Esophagus mucosa (tissue), 1 donor: ENCODE measurements at places on chromosomes 1 and 21. TPM values are rescaled to one million over a fixed set of nuclear protein-coding genes. Genes with fewer than 3 reads are reported as not detected.

- ATAC-seq = no peak
These were observed 25.7 kb downstream of the CNST start for GRCh38 chr1:246591958-246592357.

- ATAC-seq = no peak
These were observed 55.3 kb downstream of the PBX1 start for GRCh38 chr1:164614316-164614715.

DNA sequence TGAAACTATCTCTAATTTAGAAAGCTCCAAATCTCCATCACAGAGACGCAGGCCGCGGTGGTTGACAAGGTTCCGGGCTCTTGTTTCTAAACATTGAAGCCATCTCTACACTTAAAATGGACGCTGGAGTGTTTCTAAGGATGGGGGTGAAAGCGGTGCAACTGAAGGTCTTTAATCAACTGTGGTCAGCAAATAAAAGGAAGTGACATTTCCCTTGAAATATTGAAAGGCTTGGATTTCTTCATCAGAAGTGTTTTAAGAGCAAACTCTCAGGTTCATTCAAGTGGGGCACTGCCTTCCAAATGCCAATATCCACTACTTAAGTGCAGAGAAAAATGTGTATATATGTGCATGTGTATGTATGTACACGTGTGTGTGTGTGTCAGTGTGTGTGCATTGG lies 117.3 kb downstream of the KAZN start:
- ATAC-seq = no peak

- no peak for ATAC-seq
These were observed 177.3 kb upstream of the TMEM51 start for GRCh38 chr1:14976256-14976655.

DNA sequence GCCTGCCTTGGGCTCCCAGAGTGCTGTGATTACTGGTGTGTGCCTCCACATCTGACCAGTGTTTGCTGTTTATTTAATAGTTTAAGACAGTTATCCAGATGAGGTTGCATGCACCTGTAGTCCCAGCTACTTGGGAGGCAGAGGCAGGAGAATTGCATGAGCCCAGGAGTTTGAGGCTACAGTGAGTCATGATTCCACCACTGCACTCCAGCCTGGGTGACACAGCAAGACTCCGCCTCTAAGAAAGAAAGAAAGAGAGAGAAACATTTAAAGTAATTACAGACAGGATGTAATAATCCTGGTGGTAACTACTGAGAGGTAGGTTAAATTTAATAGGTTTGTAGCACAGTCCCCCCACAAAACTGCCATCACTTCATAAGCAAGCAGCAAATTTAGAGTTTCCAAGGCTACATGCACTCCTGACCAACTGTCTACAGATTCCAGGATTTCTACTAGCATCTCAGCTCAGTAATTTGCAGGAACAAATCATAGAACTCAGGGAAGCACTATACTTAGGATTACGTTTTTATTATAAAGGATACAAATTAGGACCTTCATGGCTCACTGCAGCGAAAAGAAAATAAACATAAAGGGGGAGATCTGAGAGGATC lies 89.6 kb downstream of the PKN2 start:
- ATAC-seq = peak; percentile 69

DNA sequence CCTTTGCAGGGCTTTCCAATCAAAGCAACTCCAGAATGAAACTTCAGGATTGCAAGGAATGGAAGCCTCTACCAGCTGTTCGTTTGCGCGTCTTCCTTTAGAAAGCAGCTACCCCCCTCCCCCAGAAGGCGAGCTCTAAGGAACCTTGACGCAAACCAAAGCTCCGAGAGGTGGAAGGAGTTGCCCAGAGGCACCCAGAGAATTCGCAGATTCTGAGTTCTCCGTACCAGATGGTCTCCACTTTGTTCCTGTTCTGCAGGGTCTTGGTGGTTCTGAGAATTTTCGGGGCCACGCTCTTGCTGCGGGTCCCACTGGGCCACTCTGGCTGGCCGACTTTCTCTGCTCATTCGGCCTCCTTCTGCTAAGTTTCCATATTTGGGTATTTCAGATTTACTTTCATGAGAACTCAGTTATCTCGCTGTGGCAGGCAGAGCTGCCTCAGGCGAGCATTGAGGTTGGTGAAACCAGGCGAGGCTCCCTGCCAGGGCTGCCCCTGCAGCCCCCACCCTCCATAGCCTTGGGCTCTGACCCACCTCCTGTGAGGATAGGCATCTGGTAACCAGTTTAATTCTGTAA lies 801 bp downstream of the TRAF5 start:
- ATAC-seq = peak; percentile 3

- ATAC-seq = peak; percentile 73
These were observed 5.2 kb downstream of the TRNP1 start for GRCh38 chr1:26998429-26999300.

DNA sequence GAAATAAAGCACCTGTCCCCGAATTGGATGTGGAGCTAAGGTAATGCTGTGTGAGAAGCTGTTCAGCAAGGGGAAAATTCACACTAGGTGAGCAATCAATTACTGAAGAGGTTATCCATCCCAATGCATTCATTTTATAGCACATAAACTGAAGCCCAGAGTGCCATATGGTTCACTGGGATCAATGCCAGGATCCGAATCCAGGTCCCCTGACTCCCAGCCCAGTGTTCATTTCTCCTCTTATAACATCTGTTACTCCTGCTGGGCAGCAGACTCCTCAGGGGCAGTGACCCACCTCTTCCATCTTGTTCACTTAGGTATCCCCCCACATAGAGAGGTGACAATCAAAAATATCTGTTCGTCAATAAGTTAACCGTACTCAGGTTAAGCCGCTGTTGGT lies 13.2 kb upstream of the SEC16B start:
- ATAC-seq = no peak

Gene CRP
- total RNA-seq = not detected

Gene EGLN1
- 16.7 TPM for total RNA-seq

Gene IVL
- 145 TPM for total RNA-seq
